ENCODE measurements at places on chromosomes 2 and 18. TPM values are rescaled to one million over a fixed set of nuclear protein-coding genes. Genes with fewer than 3 reads are reported as not detected.

Gene PER2
- 9.4 TPM for total RNA-seq

Gene SERPINB2
- 0.72 TPM for total RNA-seq

Gene MTX2
- total RNA-seq = 14.4 TPM

Gene IL36A
- total RNA-seq = not detected

Gene ALLC
- total RNA-seq = not detected

Gene CD8B2
- total RNA-seq = not detected

Gene SKOR2
- not detected for total RNA-seq

DNA sequence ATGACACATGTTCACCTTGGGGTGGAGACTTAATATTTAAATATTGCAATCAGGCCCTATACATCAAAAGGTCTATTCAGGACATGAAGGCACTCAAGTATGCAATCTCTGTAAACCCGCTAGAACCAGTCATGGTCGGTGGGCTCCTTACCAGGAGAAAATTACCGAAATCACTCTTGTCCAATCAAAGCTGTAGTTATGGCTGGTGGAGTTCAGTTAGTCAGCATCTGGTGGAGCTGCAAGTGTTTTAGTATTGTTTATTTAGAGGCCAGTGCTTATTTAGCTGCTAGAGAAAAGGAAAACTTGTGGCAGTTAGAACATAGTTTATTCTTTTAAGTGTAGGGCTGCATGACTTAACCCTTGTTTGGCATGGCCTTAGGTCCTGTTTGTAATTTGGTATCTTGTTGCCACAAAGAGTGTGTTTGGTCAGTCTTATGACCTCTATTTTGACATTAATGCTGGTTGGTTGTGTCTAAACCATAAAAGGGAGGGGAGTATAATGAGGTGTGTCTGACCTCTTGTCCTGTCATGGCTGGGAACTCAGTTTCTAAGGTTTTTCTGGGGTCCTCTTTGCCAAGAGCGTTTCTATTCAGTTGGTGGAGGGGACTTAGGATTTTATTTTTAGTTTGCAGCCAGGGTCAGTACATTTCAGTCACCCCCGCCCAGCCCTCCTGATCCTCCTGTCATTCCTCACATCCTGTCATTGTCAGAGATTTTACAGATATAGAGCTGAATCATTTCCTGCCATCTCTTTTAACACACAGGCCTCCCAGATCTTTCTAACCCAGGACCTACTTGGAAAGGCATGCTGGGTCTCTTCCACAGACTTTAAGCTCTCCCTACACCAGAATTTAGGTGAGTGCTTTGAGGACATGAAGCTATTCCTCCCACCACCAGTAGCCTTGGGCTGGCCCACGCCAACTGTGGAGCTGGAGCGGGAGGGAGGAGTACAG, 108.1 kb downstream of the XRCC5 start:
- no peaks in the 10 kb centered on the region for H3K36me3 ChIP-seq
- no peaks in the 10 kb centered on the region for H3K27me3 ChIP-seq
- H3K4me1 ChIP-seq = peaks cover 29% of the 10 kb centered on the region
- peak overlapping the region; percentile 5 for H3K4me3 ChIP-seq
- peak; percentile 63 for DNase-seq

DNA sequence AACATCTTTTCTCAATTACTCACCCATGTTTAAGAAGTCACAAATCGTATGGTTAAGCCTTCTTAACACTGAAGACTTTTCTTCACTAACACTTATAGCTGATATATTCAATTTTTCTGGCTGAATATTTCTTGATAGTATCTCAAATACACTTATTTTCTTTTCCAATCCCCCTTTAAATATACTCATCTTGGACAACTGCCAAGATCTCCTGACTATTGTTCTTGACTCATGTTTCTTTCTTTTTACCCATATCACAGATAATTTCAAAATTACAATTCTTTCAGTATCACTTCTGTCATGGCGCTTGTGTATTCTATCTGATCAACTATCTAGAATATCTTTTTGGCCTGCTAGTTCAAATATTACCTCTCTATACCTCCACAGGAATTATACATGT, 954.3 kb upstream of the ACVR2A start:
- H3K27me3 ChIP-seq = no peaks in the 10 kb centered on the region
- no peak overlapping the region for H3K27ac ChIP-seq
- no peak overlapping the region for H3K4me3 ChIP-seq
- H3K36me3 ChIP-seq = no peaks in the 10 kb centered on the region
- no peak for DNase-seq

- no peaks in the 10 kb centered on the region for H3K27me3 ChIP-seq
- no peak for DNase-seq
- H3K27ac ChIP-seq = no peak overlapping the region
- H3K4me3 ChIP-seq = no peak overlapping the region
Measured at GRCh38 chr2:123303731-123304130, 721.4 kb upstream of the CNTNAP5 start.

- no peaks in the 10 kb centered on the region for H3K36me3 ChIP-seq
- DNase-seq = no peak
- no peak overlapping the region for H3K27ac ChIP-seq
- no peaks in the 10 kb centered on the region for H3K27me3 ChIP-seq
Measured at GRCh38 chr2:136135921-136136906, 18.3 kb upstream of the CXCR4 start.

DNA sequence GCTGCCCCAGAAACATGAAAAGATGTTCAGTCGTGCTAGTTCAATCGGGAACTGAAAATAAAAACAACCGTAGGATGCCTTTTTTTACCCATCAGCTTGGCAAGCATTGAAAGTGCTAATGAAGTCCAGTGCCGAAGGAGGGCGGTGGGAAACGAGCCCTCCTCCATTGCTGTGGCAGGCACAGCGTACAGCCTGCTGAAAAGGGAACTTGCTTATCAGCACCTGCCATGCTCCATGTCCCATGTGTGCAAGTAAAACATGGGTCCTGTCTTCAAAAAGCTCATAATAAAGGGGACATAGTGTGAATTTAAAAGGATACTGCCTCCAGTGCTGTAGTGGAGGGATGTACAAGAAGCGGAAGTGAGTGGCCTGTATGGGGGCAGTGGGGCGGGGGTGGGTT, 82.4 kb downstream of the ARMC9 start:
- no peak overlapping the region for H3K27ac ChIP-seq
- no peak for DNase-seq
- H3K4me1 ChIP-seq = no peaks in the 10 kb centered on the region
- H3K4me3 ChIP-seq = no peak overlapping the region

GRCh38 chr2:74762789-74763188, 71.1 kb upstream of the HK2 start:
- DNase-seq = no peak
- no peaks in the 10 kb centered on the region for H3K27me3 ChIP-seq
- no peaks in the 10 kb centered on the region for H3K36me3 ChIP-seq
- H3K27ac ChIP-seq = no peak overlapping the region
- H3K4me1 ChIP-seq = peaks cover 5% of the 10 kb centered on the region

- peak overlapping the region; percentile 51 for H3K27ac ChIP-seq
- H3K4me3 ChIP-seq = peak overlapping the region; percentile 0
- no peaks in the 10 kb centered on the region for H3K27me3 ChIP-seq
- DNase-seq = peak; percentile 93
- peaks cover 20% of the 10 kb centered on the region for H3K4me1 ChIP-seq
- no peaks in the 10 kb centered on the region for H3K36me3 ChIP-seq
Measured at GRCh38 chr2:70523996-70524965, 29.3 kb downstream of the TGFA start.

DNA sequence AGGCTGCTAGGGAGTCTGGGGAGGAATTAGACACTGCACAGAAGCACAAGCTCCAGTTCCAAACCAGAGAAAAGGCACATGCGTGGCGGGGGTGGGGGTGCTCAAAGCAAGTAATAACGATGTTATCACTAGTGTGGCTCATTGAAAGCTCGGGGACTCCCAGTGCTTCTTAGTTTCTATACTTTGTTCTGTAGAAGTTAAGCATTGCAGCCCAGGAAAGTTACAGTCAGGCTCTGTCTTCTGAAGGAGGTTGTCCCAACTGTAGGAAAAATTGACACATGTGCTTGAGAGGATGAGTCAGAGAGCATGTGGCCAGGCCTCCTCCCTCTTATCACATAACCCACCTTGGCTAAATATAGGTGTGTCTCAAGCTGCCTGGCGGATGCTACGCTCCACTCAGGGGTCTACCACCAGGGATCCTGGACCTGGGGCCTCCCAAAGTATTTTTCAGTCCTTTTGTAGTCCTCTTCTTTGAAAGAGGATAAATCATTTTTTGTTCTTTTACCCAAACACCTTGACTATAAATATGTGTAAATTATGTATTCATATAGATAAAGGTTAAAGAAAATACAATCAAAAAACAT, 3.8 kb downstream of the GALNT5 start:
- DNase-seq = peak; percentile 72
- H3K4me3 ChIP-seq = peak overlapping the region; percentile 78
- no peaks in the 10 kb centered on the region for H3K27me3 ChIP-seq
- no peaks in the 10 kb centered on the region for H3K36me3 ChIP-seq
- H3K4me1 ChIP-seq = peaks cover 71% of the 10 kb centered on the region

DNA sequence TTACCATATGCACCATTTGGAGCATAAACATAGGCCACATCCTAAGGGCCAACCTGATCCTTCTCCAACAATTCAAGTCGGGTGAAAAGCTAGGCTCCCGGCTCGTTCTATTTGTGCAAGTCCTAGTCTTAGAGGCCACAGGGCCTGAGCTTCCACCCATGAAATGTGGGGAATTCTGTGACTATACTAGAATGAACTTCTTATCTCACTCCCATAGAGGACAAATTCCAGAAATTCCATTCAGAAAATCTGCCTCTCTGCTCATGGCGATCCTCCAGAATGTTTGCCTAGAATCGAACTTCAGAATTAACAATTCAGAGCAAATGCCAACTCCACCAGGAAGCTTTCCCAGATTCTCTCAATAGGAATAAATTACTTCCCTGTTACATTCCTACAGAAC, 187.9 kb downstream of the BCL11A start:
- no peaks in the 10 kb centered on the region for H3K27me3 ChIP-seq
- no peaks in the 10 kb centered on the region for H3K4me1 ChIP-seq
- no peaks in the 10 kb centered on the region for H3K36me3 ChIP-seq

DNA sequence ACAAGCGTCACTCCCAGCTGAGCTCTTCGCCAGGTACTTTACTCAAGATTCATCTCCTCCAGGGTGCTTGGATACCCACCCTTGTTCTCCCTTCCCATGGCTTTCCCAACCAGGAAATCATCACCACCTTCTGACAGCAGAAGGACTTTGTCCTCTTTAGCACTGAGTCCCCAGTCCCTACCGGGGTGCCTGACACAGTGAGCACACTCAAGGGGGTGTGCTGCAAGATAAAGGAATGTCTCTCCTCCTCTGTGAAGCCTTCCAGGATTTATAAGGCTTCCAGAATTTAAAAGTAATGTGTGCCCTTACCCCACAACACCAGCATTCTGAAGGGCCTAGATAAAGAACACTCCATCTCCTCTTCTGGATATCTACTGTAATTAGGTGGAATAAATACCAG, 39.6 kb downstream of the ACVR1 start:
- H3K4me1 ChIP-seq = peaks cover 49% of the 10 kb centered on the region
- H3K27ac ChIP-seq = no peak overlapping the region
- DNase-seq = no peak
- no peaks in the 10 kb centered on the region for H3K27me3 ChIP-seq

DNA sequence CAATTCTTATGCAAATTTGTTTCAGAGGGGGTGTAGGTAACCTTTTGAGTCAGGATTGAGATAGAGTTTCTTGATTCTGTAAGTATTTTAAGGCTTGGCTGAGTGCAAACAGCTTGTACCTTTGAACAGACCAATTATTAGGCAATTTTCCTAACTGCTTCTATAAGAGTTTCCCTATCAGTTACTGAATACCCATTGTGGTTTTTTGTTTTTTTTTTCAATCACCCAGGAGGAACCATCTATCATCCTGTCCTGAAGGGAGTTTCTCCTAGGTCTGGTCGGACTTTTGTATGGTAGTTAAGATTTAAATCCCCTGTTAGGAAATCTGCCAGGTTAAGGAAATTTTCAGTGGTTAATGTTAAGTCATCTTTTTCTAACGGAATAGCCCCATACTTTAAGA, 319.4 kb upstream of the SLC39A10 start:
- no peaks in the 10 kb centered on the region for H3K27me3 ChIP-seq
- H3K4me3 ChIP-seq = no peak overlapping the region
- H3K4me1 ChIP-seq = no peaks in the 10 kb centered on the region
- H3K27ac ChIP-seq = no peak overlapping the region
- no peaks in the 10 kb centered on the region for H3K36me3 ChIP-seq
- DNase-seq = no peak

DNA sequence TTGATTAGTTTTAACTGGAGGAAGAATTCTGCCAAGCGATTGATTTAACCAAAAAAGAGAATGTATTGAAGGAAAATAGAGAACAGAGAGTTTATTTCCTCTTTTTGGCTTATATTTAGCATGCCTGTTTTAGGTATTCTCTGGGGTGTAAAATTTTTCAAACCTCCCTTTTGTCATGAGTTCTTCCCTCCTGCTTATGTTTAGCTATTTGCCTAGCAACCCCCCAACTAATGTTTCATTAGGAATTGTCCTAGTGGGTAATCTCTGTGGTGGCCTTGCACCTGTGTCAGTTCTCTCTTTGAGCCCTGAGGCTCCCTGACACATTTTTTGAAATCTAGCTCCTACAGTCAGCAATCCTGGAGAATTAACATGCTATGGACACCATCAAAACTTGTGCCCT, 12.5 kb upstream of the REG1B start:
- no peak overlapping the region for H3K4me3 ChIP-seq
- no peak overlapping the region for H3K27ac ChIP-seq
- no peaks in the 10 kb centered on the region for H3K36me3 ChIP-seq
- H3K27me3 ChIP-seq = no peaks in the 10 kb centered on the region
- no peak for DNase-seq
- no peaks in the 10 kb centered on the region for H3K4me1 ChIP-seq

DNA sequence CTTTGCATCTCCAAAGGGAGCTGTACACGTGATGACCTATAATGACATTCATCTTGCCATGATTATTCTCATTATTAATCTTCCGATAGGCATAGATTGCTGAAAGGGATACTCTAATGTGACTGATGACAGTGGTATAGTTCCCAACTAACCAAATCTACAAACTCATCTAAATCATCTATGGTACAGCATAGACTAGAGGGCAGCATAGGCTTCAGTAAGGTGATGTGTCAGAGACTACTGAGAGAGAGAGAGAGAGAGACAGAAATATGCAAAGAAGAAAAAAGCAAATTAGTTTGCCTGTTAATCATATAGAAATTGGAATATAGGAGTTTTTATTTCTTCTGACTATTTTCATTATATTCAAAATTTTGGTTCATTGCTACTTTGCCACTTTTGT, 89.3 kb downstream of the CSRNP3 start:
- no peaks in the 10 kb centered on the region for H3K36me3 ChIP-seq
- no peak overlapping the region for H3K4me3 ChIP-seq
- no peaks in the 10 kb centered on the region for H3K4me1 ChIP-seq

GRCh38 chr2:23422089-23423061, 37.4 kb downstream of the KLHL29 start:
- no peak overlapping the region for H3K4me3 ChIP-seq
- no peak for DNase-seq
- H3K36me3 ChIP-seq = no peaks in the 10 kb centered on the region
- no peak overlapping the region for H3K27ac ChIP-seq

- DNase-seq = no peak
- H3K27ac ChIP-seq = no peak overlapping the region
- H3K27me3 ChIP-seq = peaks cover 3% of the 10 kb centered on the region
- H3K4me1 ChIP-seq = no peaks in the 10 kb centered on the region
- H3K4me3 ChIP-seq = no peak overlapping the region
Measured at GRCh38 chr2:44778221-44778654, 163.3 kb upstream of the SIX3 start.

All from osteoblast (primary cell).